ENCODE measurements at places on chromosomes 1 and 21.

GRCh38 chr1:20448671-20449071 is 37.3 kb downstream of the CAMK2N1 start:
- no peak for DNase-seq

- DNase-seq: no peak
Measured at GRCh38 chr1:24564695-24565094, 8.8 kb downstream of the NCMAP start.

DNA sequence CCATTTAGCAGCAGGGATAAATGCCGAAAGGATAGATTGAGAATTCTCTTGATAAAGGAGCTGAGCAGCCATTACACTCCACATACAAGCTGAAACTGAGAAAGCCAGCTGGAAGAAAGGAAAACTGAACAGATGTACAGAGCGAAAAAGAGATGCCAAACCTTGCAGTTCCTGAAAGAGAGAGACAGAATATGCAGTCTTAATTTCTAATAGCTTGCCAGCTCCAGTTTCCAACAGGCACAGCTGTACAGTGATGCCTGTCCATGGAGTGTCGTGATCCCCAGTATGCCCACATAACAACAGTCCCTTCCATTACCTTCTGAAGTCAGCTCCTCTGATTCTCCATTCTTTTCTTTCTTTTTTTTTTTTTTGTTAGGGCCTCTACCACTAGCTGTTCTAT is 22.7 kb downstream of the ABL2 start:
- DNase-seq: no peak

- peak; percentile 44 for DNase-seq
Measured at GRCh38 chr1:153540394-153541361, at the start of gene S100A5. Gene S100A5 (minus strand): TSS chr1:153540934. CDS start chr1:153540191, 743 bp downstream.

DNA sequence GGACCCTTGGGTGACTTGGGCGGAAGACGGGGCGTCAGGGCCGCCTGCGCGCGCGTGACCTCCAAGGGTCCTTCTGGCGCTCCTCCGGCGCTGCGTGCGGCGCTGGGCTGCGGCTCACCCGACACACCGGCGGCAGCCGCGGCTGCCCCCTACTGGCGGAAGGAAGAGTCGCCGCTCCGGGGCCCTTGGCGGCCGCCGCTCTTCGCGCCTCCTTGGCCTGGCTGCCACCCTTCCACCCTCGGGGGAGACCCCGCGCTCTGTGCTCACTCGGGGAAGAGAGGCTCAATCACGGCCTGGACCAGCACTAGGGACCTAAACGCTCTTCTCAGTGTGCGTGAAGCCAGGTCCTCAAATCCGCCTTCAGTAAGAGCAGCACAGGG is 89.7 kb downstream of the DMRTA2 start:
- peak; percentile 11 for DNase-seq

GRCh38 chr1:172394811-172395210 is 25.7 kb upstream of the C1orf105 start:
- no peak for DNase-seq

GRCh38 chr1:109821221-109821669 is 57.5 kb upstream of the EPS8L3 start:
- DNase-seq: no peak

DNA sequence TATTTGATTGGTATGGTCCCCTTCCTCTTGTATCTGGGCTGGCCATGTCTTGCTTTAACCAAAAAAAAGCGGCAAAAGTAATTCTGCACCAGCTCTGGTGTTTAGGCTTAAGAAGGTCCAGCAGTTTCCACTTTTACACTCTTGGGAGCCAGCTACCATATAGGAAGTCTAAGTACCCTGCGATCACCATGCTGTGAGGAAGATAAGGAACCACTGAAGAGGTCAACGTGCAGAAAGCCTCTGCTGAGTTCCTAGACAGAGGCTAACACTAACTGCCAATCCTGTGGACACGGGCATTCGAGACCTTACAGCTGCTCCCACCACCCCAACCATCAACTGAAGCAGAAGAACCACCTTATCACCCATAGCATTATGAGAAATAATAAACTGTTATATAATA is 331.4 kb downstream of the VAV3 start:
- DNase-seq: no peak

DNA sequence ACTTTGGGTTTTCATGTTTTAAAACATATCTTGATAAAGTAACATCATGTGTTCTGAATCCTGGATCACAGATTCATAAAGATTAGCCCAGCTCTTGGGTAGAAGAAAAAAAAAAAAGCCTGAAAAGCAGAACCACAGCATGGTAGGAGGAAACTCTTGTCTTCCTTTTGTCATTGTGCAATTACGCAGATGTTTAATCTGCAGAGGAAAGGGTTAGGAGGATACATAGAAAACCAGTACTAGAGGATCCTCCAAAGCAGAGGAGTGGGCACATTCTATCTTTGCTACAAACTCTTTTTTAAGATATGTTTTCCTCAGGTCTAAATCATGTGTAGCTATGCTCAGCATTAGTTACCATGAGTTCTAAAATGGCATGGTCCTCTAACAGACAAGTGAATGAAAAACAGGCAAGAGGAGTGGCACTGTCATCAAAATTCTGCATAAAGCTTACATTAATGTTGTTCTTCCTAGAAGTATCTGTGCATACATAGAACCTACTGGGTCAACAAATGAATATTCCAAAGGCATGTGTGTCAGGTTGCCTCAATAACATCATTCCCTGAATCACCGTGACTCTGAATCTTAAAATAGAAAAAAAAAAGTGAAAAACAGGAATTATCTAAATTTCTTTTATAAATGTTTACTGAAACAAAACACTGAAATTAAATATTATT is 107.0 kb downstream of the NME7 start:
- no peak for DNase-seq

- DNase-seq: no peak
Measured at GRCh38 chr1:93093332-93094006, 14.4 kb downstream of the MTF2 start.

DNA sequence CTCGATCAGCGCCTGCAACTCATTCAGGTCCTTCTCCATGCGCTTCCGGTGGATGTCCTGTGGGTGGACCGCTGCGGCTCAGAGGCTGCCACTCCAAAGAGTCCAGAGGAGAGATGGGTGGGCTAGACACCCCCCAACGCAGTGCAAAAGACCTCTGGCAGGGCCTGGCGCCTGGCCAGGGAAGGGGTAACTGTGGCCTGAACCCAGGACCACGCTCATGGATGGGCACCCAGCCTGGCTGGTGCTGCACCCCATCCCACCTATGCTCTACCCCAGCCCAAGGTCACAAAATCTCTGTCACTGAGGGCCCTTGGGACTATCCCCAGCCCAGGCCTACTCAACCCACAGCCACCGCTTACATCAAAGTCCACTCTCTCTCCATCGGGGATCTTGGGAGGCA is 12.2 kb downstream of the TNNT2 start:
- no peak for DNase-seq

GRCh38 chr1:245142976-245143375 is 11.8 kb upstream of the KIF26B start:
- DNase-seq: no peak

GRCh38 chr1:62989497-62989896 is 205.6 kb downstream of the ATG4C start:
- no peak for DNase-seq

- peak; percentile 26 for DNase-seq
Measured at GRCh38 chr1:31587720-31588423, 11.6 kb downstream of the TINAGL1 start.

DNA sequence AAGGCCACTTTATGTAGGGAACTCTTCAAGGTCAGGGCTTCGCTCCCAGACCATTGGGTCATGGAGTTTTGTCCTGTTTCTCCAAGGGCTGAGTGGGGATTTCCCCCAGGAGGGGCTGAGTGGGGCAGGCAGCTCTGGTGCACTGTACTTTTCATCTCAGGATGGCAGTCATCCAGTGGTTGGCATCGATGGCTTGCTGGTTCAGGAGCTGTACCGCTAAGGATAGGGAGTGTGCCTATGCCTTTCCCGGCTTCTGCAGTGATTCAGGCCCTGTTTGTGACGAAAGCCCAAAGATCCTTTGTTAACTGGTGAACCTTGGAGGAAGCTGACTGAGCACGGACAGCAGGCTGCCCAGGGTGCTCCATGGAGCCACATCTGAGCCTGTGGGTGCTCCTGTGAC is 100.1 kb upstream of the GADD45A start:
- no peak for DNase-seq

GRCh38 chr1:44740179-44740617 is 561 bp downstream of the KIF2C start:
- no peak for DNase-seq

Data from CD8-positive, alpha-beta T cell (primary cell).